DMS79 treated with DMSO at 0.1 percent for 48 hours (cell line): ENCODE measurements at places on chromosomes 5 and 9.

- no peak for DNase-seq
These were observed 133.6 kb downstream of the PTPRD start for GRCh38 chr9:10479172-10479571.

DNA sequence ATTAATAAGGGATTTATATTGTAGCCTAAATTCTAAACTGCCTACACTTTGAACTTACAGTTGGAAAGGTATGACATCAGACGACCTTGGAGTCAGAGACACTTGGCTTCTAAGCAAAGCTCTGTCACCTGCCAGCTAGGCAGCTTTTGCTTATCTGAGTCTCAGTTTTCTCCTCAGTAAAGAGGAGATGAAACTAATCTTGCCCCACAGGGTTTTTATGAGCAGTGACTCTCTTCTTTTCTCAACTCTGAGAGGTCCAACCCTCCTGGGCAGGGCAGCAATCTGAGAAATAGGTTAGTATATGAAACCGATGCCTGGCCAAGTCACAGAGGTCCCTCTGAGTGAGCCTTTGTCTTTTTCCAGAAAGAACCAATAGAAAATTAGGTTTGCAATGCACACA, 53.9 kb downstream of the WDR36 start:
- peak; percentile 45 for DNase-seq

DNA sequence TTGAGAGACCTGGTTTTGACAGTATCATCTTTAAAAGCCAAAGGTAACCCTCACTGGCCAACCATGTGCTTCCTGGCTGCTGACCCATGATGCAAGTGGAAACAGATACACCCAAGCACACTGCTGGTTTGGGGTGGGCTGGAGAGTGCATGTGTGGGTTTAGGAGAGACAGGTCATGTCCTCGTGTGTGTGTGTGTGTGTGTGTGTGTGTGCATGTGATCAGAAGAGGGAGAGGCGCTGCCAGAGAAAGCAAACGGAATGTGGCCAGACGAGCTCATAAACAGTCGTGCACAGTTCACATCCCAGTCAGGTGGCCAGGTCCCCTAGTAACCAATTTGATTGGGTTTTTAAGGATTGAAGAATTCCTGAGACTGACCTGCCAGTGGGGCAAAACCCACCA, 112.8 kb upstream of the ICE1 start:
- no peak for DNase-seq

- DNase-seq: no peak
These were observed 16.9 kb downstream of the SHISAL2B start for GRCh38 chr5:64707191-64707590.

DNA sequence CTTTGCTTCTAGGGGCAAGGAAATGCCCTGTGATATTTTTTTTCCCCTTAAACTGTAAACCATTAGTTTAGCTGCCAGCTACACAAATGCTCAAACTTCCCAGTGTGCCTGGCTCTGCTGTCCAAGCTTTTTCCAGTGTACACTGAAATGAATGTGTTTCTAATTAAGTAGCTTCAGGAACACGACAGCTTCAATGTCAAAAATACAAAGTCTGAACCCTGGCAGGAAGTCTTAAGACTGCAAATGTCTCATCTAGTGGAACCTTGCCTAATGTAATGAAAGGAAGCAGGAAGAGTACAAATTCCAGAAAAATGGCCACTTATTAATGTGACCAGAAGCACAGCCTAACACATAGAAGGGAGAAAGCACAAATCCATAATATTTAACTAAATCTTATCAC, 255.2 kb downstream of the CRB2 start:
- no peak for DNase-seq

GRCh38 chr5:123874600-123875201, 362.7 kb downstream of the CSNK1G3 start:
- DNase-seq: no peak

DNA sequence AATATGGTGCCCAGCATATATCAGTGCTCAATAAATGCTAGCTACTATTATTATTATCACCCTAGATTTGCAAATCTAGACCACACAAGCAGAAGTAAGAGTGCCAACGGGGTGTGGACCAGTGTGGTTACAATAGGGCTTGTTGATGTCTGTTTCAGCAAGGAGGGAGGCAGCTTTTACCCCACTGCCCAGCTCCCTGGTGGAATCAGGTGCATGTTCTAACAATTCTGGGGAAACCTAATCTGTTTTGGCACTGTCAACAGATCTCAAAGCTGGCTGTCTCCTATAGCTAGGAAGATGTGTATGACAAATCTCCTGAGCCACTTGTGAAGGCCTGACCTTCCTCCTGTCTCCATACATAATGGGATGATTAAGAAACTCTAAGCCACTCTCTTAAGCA, 5.7 kb downstream of the TGFBI start:
- DNase-seq: no peak

- DNase-seq: peak; percentile 92
These were observed 21.3 kb upstream of the GBGT1 start for GRCh38 chr9:133184971-133185370.

DNA sequence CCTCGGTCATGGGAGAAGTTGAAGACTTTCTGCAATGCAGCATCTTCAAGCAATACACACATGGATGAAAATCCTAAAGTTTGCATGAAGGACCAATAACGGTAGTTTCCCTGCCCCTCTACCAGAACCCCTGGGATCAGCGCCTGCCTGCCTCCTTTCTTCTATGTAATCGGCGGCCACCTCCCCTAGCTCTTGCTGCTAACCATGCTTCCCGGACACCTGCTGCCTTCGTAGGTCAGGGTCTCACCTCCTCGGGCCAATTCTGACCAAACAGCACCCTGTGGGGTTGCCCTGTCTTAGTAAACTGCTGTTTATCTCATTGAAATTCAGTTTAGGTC, 388 bp upstream of the MED10 start:
- DNase-seq: no peak

DNA sequence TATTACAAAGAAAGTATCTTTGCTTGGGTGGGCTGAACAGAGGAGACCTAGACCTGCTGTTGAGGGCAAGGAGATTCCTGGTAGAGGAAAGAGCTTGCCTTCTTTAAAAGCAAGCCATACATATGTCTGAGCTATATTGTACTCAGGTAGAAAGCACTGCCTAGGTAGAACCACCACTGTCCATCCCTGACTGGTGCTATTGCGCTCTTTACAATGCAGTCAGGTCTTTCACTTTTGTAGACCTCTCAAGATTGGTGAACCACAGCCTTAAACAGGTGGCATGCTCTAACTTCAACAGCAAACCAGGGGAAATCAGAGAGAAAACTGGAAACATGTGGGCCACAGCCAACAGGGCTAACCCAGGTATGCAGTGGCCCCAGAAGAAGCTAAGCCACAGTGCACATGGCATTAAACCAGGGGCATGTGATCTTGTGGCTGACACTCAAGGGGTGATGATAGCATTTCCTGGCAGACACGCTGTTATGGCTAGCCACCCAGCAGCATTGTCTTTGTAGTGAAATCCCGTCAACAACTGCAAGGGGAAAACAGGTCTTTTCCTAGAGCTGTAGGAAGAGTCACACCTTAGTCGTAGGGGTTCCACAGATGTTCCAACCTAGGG, 253.9 kb upstream of the PCSK5 start:
- no peak for DNase-seq

DNA sequence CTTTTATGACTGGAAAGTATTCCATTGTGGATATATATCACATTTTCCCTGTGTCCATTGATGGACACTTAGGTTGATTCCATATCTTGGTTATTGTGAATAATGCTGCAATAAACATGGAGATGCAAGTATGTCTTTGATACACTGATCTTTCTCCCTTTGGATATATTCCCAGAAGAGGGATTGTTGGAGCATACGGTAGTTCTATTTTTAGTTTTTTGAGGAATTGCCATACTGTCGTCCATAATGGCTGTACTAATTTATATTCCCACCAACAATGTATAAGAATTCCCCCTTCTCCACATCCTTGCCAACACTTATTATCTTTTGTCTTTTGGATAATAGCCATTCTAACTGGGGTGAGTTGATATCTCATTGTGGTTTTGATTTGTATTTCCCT, 54.9 kb upstream of the PITX1 start:
- DNase-seq: no peak

DNA sequence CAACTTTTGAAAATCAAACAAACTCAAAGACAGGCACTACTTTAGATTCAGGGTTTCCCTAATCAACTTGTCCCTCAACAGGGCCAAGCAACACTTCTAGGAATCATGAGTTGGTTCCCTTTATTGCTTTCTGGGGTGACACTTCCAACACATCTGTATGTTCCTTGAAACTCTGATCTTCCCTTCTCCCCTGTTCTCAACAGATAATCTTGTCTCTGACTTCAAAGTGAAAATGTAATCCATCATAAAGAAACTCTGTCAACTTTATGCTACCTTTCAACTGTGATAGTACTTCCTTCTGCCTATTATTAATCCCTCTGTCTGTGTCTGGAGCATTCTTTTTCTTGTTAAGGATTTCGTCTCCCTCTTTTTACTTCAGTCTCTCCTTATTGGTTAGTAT, 250.1 kb upstream of the MEF2C start:
- DNase-seq: no peak

DNA sequence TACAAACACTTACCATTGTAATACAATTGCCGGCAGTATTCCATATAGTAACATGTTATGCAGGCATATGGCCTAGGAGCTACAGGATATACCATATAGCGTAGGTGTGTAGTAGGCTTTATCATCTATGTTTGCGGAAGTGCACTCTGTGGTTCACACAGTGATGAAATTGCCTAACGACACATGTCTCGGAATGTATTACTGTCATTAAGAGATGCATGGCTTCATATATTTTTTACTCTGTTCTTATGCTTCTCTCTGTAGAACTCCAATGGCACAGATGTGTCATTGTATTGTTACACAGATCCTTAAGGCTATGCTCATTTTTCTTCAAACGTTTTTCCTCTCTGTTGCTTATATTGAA, 19.2 kb upstream of the ANKRD18A start:
- DNase-seq: no peak

DNA sequence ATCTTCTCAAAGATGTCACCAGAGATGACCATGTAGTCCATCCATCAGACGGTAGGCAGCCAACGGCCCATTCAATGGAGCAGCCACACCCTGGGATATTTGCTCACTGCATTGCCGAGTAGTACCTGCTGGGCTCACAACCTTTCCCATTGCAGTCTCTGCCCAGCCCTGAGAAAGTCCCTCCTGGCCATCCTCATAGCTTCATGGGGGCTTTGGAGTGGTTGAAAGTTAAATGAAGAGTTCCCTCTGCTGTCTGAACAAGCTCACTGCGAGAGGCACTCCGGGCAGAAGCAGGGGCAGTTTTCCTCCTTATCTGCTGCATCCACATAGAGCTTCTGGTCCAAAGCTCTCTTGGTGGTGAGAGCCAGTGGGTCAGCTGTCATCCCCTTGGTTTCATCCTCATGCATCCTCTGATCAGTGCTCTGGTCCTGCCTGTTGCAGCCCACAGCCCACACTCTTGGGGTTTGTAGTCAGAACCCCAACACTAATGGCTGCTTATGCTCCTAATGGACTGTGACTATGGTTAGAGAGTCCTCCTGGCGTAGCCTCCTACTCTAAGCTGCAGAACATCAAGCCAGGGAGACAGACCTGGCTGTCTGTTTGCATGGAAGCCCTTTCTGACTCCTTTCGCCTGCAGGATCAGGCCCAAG, 23.3 kb downstream of the TNFSF8 start:
- DNase-seq: peak; percentile 99

GRCh38 chr5:158431369-158432029, 572.6 kb upstream of the CLINT1 start:
- DNase-seq: no peak

DNA sequence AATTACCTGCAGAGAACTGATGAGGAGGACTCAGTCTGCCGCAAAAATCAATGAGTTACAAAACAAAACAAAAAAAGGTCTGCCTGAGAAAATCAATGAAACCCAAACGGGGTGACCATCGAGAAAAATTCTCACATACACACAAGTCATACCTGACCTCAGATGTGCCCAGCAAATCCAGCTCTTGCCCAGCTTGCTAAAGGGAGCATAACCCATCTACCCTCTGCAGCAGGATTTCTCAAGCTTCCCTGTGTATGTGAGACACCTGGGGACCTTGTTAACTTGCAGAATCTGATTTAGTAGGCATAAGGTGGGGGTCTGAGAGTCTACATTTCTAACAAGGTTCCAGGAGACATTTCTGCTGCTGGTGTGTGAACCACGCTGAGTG, 126.3 kb downstream of the TLE1 start:
- no peak for DNase-seq

GRCh38 chr5:98031496-98031895, 742.0 kb upstream of the RGMB start:
- no peak for DNase-seq

- no peak for DNase-seq
These were observed 31.6 kb downstream of the RETREG1 start for GRCh38 chr5:16585041-16585667.

DNA sequence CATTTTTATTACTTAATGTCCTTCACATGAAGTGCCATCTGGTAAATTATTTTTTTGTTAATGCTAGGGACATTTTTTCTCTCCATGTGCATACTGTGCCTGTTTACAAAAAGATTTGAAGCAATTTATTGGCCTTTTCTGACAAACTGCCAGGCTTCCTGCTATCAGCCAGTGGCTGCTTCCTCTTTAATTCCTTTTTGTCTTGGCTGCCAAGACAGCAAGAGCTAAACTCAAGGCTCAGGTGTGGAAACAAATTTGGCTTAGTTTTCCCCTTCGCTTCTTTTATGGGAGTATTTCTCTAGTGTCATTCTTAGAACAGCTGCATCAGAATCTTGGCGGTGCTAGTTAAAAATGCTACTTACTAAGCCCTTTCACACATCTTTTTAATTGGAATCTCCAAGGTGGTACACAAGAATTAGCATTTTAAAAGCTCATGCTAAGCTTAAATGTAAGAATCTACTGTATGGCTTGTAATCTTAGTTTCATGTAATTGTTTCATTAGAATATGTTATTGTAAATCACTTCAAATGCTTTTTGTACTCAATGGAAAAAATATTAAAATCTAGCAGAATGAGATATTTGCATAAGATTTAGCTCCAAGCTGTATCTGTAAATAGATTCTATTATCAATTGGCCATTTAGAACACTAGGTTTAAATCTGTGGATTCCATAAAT, 134.2 kb upstream of the RASGRF2 start:
- peak; percentile 84 for DNase-seq

DNA sequence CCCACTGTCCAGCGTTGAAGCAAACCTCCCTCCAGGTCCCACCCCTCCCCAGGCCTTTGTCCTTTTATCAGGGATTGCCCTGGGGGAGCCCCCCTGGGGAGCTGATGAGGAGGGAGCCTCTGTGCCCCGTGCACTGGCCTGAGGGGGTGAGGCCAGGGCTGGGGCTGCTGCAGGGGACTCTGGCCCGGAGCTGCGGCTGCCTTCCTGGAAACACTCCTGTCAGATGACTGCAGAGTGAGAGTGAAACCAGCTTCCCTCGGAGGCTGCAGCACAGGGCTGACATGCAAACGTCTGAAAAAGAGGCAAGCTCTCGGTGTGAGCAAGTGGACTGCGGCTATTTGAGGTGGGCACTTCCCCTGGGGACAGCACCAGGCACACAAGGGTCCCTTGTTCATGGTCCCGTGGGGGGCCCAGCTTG, 4.6 kb upstream of the TRAF2 start:
- no peak for DNase-seq

GRCh38 chr9:69674112-69674685, 2.0 kb upstream of the APBA1 start:
- DNase-seq: peak; percentile 76
